ENCODE measurements at places on chromosomes 16 and 17.

GRCh38 chr16:65024767-65025178 is 97.1 kb downstream of the CDH11 start:
- no peak for DNase-seq

GRCh38 chr16:80027007-80027965 is 426.7 kb upstream of the MAF start:
- peak; percentile 42 for DNase-seq

- DNase-seq = no peak
Measured at GRCh38 chr16:67429799-67430503, 970 bp upstream of the HSD11B2 start.

GRCh38 chr16:8899709-8900317 is 17.7 kb downstream of the LITAFD start:
- DNase-seq = no peak

DNA sequence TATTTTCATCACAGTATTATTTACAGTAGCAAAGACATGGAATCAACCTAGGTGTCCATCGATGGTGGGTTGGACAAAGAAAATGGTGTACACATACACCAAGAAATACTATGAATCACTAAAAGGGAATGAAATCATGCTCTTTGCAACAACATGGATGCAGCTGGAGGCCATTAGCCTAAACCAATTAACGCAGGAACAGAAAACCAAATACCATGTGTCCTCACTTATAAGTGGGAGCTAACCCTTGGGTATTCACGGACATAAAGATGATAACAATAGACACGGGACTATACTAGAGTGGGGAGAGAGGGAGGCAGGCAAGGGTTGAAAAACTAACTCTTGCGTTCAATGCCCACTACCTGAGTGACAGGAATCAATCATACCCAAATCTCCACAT is 41.0 kb downstream of the MRPS23 start:
- no peak for DNase-seq

DNA sequence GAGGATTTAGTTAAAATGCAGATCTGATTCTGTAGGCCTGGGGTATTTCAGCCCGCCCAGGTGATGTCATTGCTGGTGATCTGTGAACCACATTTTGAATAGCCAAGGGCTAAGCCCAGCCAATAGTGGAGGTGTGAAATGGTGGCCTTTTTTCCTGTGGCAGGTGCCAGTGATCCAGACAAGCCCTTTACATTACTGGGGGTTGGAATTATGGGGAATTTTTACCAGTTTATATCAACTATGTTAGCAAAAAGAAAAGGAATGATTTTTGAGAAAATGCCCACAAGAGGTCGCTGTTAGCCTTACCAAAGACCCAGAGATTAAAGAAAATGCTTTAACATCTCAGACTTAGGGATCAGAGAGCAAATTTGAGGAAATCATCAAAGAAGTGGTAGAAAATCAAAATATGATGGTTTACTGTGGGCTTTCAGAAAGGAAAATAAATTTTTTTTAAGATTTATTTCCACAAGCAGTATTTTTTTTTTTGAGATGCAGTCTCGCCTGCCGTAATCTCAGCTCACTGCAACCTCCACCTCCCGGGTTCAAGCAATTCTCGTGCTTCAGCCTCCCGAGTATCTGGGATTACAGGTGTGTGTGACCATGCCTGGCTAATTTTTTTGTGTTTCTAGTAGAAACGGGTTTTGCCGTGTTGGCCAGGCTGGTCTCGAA is 3.9 kb downstream of the VPS35L start:
- DNase-seq = no peak

DNA sequence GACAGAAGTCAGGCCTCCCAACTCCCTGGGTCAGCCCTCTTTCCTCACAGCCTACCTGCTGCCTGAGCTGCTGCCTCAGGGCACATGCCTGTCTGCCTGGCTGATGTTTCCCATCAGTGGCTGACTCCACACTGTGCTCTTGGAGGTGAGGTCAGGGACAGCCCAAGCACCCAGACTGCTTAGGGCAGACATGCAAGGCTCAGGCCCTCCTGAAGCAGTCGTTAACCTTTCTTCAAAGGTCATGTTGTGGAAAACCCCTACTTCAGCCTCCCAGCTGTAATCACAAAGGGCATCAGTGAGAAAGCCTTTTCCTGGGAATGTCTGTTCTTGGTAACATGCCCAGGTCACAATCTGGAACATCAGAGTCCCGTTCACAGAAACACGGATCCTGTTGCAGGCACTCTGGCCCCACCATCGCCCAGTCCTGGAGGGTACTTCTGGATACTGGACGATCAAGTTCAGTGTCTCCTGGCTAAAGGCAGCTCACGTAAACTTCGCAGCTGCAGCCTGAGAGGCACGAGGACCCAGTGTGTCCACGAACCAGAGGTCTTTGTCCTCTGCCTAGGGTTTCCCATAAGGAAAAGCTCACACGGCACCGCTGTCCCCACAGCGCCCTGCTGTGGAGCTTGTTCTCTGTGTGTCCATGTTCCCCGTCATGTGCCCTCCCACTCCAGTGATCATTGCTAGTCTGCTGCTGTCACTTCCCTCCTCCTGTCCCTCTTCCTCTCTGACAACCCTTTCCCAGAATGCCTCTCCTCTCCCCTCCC is 54.9 kb downstream of the GNAO1 start:
- no peak for DNase-seq

GRCh38 chr16:57957673-57958392 is 13.1 kb downstream of the CNGB1 start:
- DNase-seq = no peak

DNA sequence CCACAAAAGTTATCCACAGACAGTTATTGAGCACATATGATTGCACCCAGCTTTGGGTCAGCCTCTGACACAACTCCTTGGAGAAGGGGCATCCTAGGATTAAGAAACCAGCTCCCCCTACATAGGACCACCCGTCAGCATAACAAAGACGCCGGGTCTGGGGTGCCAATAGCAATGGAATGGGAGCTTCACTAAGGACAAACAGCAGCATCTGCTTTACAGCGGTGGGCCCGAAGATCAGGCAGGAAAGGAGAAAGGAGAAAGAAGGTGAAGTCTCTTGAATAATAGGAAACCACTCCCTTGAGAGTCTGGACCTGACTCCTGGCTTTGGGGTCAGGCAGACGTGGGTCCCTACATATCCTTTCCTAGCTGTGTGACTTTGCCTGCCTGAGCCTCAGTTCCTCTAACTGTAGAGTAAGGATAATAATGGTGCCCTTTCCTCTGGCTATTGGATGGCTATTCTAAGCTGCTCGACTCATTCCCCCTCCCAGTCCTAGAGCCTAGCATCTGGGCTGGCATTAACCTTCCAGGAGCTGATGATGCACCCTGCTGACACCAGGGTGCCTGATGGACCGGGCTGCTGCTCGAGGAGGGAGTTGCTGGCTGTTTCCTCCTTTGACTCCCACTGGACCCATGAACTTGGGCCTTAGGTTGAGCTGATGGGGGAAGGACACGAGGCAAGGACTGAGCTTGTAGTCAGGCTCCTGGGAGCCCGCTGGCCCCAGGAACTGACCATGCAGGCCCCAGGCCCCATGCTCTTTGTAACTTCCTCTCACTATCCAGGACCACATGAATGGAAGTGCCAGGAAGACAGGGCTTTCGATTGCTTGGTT is 94.2 kb downstream of the C16orf78 start:
- no peak for DNase-seq

GRCh38 chr17:17354560-17355349 is 51.6 kb downstream of the NT5M start:
- peak; percentile 44 for DNase-seq

DNA sequence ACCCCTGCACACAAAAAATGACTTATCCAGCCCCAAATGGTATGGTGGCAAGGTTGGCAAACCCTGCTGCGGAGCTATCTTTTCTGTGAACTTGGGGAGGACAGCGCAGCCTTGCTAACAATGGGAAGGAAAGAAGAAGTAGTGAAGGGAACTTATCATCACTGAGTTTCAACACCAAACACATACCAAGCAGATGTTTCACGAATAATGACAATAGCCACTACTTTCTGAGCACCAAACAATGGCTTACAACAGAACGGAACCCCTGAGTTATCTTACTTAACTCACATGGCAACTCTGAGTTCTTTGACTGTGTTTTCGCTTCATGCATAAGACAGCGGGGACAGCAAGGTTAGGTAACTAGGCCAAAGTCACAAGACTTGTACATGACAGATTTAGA is 148.9 kb downstream of the XYLT1 start:
- DNase-seq = no peak

DNA sequence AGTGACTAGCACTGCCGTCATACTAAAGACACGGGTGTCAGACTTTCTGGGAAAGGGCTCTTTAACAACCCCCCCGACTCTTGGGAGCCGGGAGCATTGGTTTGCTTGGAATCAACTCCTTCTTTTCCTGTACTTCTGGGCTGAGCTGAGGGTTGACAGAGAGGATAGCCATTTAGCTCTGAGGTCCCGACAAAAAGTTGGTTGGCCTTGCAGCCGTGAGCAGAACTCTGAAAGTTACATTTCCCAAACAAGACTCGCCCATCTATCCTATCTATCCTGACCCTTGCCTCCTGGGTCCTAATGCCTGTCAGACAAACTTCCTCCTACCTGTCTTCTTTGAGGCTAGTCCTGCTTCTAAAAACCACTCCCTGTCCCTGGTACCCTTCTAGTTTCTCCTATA is 460.8 kb upstream of the TOM1L1 start:
- DNase-seq = no peak

GRCh38 chr17:7790150-7790549 is 43.9 kb upstream of the KDM6B start:
- no peak for DNase-seq

DNA sequence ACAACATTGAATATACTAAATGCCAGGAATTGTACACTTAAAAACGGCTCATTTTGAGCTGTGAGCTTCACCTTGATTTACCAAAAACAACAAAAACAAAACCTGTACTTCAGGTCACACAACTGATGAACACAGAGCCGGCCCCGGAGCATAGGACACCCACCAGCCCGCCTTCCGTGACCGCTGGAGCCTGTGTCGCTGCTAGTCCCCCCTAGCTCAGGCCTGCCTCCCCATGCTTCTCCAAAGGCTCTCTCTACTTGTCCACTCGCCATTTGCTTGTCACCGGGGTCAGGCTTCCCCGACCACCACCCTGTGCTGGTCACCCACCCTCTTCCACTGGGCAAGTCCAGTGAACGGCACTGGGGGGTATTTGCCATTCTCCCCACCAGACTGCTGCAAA is 113.8 kb upstream of the TNRC6C start:
- DNase-seq = no peak

DNA sequence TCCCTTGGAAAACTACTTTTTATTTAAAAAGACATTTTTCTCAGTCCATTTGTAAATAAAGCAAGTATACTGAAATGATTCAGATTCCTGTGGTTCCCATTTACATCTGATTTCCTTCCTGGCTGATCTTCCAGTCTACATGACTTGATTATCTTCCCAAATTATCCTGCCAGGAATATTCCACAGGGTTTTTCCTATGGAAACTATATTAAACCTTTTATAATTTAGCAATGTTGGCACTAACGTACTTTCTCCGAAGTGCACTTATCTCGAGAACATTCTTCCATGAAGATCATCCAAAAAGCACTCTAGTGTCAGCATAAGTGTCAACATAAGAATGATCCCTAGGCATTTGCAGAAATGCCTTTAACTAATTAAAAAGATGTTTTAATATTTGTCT is 347.7 kb upstream of the KIF2B start:
- DNase-seq = no peak

DNA sequence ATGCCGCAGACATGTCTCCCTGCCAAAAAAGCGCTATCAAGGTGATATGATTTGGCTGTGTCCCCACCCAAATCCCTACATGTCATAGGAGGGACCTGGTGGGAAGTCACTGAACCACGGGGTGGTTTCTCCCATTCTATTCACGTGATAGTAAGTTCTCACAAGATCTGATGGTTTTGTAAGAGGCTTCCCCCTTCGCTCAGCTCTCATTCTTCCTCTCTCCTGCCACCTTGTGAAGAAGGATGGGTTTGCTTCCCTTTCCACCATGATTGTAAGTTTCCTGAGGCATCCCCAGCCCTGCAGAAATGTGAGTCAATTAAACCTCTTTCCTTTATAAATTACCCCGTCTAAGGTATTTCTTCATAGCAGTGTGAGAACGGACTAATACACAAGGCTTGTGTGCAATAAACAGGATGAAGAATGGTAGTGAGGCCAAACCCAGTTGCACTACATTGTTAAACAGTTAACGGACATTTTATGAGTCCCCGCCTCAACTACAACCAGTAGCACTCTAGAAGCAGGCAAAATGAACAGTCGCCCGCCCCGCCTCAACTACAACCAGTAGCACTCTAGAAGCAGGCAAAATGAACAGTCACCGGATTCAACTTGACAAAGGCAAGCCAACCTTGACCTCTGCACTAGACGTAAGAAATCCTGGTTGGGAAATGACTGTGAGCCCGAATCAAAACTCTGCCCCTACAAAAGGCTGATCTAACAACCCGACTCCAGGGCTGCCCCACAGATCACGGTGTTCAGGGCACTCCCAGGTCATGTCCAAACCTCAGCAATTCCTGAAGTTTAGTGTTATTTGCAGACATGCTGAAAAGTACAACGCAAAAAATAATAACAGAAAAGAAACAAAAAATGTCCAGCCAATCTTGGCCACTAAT is 26.3 kb downstream of the VPS53 start:
- no peak for DNase-seq

DNA sequence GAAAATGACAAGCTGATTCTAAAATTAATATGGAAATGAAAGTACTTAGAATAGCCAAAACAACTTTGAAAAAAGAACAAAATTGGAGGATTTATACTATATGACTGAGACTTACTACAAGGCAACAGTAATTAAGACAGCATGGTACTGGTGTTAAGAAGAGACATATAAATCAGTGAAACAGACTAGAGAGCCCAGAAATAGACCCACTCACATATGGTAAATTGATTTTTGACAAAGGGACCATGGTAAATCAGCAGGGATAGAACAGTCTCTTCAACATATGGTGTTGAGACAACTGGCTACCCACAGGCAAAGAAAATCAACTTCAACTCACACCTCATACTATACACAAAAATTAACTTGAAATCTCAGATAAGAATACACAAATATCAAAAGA is 12.9 kb downstream of the CMC2 start:
- no peak for DNase-seq

- no peak for DNase-seq
Measured at GRCh38 chr17:79945591-79946255, 89.9 kb downstream of the TBC1D16 start.

DNA sequence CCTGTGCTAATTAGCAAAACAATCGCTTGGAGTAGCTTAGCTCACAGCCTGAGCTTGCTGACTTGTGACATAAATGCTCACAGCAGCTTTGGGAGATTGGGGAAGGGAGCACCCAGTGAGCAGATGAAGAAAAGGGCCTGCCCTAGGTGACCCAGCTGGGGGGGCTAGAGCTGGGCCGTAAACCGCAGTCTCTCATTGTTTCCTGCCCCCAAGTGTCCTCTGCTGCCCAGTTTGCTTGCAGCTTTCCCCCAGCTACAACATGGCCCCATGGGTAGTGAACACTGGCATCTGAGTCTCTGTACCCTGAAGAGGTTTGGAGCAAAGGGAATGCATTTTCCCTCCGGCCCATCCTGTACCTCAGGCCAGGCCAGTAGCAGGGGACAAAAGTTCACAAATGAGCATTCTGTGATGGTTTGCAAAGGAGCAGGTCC is 349.4 kb downstream of the SLC39A11 start:
- DNase-seq = no peak

GRCh38 chr17:49959183-49959935 is 9.6 kb upstream of the DLX4 start:
- no peak for DNase-seq

- peak; percentile 31 for DNase-seq
Measured at GRCh38 chr17:17568772-17569195, 22.7 kb downstream of the PEMT start.
